ENCODE measurements at places on chromosomes 2 and 18.

- no peak for DNase-seq
These were observed 55.0 kb downstream of the DDX1 start for GRCh38 chr2:15646661-15647060.

DNA sequence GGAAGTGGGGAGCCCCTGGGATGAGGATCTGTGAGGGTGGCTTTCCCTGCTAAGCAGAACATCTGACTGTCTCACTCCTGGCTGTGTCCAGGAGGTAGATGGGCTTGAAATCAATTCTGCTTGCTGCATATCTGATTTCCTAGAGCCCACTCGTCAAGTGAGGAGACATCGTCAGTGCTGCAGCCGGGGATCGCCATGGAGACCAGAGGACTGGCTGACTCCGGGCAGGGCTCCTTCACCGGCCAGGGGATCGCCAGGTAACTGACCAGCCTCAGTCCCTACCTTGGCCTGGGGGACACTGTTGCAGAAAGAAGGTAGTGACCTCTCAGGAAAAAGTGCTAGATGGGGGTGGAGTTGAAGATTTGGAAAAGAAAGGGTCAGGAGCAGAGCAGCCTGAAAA, 31.3 kb downstream of the CNGA3 start:
- no peak for DNase-seq

GRCh38 chr2:122079844-122080243, 324.4 kb downstream of the TSN start:
- DNase-seq: no peak

DNA sequence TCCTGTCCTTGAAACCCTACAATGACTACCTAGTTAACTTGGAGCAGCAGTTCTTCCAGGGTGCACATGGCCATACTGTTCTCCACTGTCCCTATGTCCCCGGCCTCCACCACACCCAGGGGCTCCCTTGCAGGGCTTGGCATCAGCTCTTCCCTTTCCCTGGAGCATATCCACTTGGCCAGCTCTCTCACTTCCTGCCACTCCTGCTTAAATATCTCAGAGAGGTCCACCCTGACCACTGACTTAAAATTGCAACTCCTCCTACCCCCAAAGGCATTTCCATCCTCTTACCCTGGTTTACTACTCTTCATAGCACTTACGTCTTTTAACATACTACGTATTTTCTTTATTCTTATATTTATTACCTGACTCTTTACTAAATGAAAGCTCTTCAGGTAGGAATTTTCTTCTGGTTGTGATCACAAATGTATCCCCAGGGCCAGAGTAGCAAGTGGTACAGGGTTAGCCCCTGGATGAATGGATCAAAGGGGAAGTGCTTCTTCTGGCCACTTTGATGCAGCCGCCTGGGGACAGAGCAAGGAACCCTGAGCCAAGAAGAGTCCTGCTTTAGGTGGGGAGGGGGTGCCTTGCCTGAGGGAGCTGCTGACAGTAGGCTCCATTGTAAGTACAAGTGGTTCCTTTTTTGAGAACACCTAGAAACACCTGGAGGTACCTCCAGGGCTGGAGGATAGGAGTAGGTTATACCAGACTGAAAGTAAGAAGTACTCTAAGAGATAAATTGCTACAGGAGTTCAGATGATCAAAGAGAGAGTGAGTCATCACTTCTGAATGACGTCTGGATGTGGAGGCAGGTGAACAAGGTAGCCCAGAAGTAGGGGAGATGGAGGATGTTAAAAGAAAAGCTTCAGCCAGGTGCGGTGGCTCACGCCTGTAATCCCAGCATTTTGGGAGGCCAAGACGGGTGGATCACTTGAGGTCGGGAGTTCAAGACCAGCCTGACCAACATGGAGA, 82.2 kb downstream of the SOCS6 start:
- no peak for DNase-seq

DNA sequence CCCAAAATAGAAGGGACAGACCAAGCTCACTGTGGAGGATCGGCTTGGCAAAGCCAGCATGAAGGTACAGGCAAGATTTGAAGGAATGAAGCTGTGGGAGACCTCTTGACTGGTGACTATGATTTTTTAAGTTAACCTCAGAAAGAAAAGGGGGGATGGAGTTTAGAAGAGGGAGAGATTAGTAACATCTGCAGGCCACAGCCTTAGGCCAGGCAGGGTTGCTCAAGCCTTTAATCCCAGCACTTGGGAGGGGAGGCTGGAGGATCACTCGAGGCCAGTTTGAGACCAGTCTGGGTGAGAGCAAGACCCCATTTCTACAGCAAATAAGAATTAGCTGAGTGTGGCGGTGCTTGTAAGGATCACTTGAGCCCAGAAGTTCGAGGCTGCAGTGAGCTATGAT, 46.6 kb downstream of the ZNF532 start:
- DNase-seq: no peak

DNA sequence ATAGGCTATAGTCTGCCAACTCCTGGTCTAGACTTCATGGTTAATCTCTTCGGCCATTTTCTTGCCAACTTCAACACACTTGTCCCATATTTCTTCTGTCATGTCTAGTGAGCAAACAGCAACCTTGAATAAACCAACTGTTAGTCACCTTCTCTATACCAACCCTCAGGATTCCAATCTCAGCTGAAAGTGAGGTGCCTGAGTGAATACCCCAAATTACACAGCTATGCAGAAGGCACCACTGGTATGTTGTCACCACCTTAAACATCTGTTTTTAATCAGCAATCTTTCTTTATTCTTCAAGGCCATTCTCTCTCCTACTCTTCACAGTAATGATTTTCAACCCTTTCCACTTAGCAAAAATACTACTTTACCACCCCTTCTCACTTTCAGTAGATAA, 39.3 kb downstream of the THOC1 start:
- no peak for DNase-seq

GRCh38 chr2:130289780-130290179, 52.9 kb upstream of the IMP4 start:
- no peak for DNase-seq

DNA sequence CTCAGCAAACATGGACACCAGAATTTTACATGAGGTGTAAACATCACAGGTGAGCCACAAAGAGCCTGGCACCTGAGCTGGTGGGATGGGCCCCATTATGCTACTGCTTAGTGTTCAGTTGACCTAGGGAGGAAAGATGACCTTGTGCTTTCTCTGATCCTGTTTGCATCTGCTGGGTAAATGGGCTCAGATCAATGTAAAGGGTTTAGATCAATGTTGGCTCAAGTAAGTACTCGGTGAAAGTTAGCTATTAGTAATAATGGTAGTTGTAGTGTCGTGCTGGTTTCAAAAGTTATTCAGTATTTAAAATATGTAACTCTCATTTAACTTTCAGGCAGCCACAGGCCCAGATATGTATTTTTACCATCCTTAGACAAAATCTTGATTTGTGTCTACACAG, 19.8 kb downstream of the ABHD3 start:
- DNase-seq: no peak

- DNase-seq: no peak
These were observed 58.1 kb downstream of the ROCK2 start for GRCh38 chr2:11286323-11286722.

DNA sequence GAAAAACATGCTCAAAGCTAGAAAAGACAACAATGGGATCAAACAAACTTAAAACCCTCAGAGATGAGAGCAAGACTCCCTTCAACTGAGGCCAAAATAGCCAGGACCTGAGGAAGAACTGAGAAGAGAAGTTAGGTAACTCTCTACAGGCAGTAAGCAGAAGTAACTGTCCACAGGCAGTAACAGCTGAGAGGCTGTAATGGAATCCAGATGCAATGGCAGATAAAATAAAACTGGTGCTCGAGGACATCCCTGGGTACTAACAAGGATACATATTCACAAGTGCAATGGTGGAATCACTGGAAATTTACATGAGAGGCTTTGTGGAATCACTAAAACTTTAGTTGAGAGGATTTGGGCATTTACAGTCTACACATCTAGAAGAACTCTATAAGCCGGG, 30.4 kb upstream of the C2orf66 start:
- DNase-seq: no peak

DNA sequence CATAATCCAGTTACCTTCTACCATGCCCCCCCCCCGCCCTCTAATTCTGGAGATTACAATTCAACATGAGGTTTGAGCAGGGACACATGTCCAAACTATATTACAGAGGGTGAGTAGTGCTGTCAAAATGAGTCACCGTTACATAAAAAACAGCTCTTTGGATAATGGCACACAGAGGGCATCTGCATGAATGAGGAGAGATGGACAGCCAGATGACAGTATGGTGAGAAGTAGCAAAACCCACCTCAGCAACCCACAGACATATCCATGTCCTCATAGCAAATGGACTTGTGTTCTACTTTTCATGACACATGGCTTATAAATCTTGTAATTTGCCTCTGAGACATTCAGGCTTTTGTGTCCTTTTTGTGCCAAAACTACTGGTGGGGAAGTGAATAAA, 132.0 kb downstream of the EML6 start:
- DNase-seq: no peak

DNA sequence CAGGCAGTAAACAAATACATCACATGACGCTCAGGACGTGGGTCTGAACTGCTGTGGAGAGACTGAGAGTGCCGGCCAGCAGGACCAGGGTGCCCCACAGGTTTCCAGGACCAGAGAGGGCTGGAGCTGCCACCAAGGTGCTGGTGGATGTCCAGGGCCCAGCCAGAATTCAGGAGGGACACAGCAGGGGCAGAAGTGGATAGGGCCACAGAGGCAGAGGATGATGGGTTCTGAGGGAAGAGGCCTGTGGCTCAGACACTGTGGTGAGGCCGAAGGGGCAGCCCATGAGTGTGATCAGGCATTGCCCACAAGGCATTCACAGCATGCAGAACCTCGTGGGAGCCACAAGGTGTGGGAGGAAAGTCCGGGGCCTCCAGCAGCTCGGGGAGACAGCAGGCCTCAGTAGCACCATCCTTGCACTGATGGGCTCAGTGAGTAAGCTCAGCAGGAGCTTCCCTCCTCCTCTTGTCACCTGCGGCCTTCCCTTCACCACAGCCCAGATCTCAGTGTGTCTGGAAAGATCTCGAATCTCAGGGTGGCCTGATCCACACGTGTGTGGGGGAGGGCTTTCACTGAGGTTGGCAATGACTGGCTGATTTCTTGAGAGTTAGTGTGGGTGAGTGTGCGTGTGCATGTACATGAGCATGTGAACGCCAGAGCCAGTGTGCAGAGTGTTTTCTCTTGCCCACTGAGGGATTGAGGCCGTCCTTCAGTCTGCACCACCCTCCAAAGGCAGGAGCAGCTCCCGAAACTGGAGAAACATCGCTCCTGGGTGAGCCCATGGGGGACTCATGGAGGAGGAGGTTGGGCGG, 181.8 kb upstream of the RAB6C start:
- DNase-seq: no peak

GRCh38 chr2:222398446-222398885, 25.9 kb upstream of the SGPP2 start:
- DNase-seq: no peak

DNA sequence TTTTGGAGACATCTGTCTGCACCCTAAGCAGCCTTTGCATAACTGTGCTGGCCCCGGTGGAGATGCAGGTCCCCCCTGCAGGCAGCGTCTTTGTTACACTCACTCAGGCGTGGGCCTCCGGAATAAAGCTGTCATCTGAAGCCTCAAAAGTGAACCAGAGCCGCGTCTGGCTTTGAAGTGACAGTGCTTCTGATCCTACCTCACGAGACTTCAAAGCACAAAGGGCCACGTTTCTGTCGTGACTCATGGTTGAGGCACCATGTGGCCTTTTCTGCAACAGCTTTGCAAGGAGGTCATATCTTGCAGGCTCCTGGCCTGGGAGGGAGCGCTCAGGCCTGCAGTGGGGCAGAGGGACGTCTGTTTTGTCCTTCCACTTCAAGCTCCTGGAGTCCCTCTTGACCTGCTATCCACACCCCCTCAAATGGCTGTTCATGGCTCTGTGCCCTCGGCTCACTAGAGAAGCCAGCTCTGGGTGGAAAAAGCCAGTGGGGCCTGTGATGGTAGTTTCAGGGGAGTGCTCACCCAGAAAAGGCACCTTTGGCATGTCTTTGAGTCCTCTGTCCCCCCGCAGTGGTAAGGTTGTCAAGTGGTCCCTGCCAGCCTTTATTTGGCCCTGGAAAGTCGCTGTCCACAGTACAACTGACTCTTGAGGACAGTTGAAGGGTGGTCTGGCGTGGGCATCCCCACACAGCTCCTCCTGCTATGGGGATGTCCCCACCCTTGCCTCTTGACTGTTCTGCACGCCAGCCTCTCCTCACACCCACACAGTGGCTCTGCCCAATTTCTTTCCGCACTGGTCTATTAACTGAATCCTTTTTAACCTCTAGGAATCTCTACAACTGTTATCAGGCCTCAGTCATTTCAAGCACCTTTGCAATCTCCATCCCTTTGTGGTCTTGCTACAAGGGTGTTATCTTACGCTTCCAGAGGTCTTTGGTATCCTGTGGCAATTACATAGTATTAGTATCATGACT, 19.3 kb downstream of the GPR55 start:
- no peak for DNase-seq

DNA sequence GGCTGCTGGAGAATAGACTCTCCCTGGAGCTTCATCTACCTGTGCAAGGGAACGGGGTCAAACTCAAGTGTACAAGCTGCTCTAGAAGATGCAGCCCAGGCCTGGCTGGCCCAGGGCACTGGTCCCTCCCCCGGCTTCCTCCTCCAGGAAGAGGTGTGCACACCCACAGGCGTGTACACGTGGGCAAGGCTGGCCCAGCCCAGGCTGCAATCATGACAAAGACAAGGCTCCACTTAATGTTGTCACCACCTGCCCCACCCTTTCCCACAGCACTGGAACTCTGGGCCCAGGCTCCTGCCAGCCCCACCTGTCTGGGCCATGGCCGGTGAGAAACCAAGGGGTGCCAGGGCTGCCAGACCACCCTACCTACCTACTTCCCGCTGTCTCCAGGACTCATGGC, 29.6 kb upstream of the ALPP start:
- DNase-seq: no peak

GRCh38 chr2:191486584-191487320, 191.2 kb upstream of the NABP1 start:
- DNase-seq: no peak

GRCh38 chr2:172108587-172108930, 5.9 kb upstream of the DLX2 start:
- no peak for DNase-seq

- DNase-seq: no peak
These were observed 483.0 kb upstream of the FSIP2 start for GRCh38 chr2:185255566-185255965.

- no peak for DNase-seq
These were observed 40.3 kb upstream of the HNMT start for GRCh38 chr2:137924019-137924418.

- DNase-seq: no peak
These were observed 77.2 kb upstream of the PXDN start for GRCh38 chr2:1821530-1821929.

GRCh38 chr18:77107292-77107691, 25.3 kb downstream of the MBP start:
- DNase-seq: no peak

GRCh38 chr18:48034651-48035555, 104.4 kb upstream of the SMAD2 start:
- no peak for DNase-seq

DNA sequence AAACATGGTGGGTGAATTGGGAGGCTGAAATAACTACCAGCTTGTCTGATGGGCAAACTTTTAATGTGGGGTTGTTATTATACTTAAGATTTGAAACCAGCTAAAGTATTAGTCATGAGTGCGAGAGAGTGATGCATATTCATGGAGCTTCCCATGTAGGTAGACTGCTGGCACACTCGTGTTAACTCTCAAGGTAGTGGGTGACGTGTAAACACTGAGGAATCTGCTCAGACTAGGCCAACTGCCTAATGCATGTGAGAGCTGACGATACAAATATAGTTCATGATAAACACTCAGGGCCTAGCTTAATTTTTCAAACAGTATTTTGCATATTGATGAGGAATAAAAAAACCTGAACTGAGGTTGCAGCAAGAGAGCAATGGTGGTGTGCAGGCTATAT, 1165.7 kb upstream of the PIK3C3 start:
- no peak for DNase-seq

Data from esophagus squamous epithelium (tissue), 5 donors.